Tibial nerve (tissue), 4 donors: ENCODE measurements at places on chromosomes 4 and X.

- DNase-seq = no peak
Observed at GRCh38 chrX:73577361-73577760, 14.4 kb downstream of the CHIC1 start.

- no peak for DNase-seq
Observed at GRCh38 chr4:188781655-188782054, 642.4 kb downstream of the TRIML1 start.

- no peak for DNase-seq
Observed at GRCh38 chr4:26242451-26242850, 78.4 kb upstream of the RBPJ start.

DNA sequence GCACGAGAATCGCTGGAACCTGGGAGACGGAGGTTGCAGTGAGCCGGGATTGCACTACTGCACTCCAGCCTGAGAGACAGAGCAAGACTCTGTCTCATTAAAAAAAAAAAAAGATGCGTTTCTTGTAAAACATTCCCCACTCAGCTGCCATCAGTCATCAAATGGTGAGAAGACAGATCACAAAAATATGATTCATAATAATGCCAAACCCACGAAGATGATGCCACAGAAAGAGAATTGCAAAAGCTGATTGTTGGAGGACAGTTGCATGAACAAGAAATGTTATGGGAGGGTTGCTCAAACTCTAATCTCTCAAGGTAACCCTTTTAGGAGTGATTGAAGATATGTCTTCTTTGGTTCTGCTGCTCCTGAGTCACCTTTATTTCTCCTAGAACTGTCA lies 21.4 kb upstream of the SMIM14 start:
- DNase-seq = no peak

GRCh38 chrX:107763647-107764046 lies 11.9 kb downstream of the TSC22D3 start:
- DNase-seq = no peak

DNA sequence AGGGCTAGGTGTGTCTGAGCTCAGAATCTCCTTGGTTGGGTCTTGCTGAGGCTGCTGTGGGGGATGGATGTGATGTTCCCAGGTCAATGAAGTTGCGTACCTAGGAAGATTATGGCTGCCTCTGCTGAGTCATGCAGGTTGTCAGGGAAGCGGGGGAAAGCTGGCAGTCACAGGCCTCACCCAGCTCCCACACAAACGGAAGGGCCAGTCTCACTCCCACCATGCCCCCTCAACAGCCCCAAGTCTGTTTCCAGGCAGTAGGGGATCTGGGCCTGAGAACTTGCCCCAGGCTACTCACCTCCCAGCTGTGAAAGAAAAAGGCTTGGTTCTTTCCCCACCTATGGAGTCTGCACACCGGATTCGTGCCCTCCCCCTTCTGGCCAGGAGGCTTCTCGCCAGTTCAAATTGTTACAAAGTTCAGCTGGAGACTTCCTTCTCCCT lies 72.9 kb downstream of the WDR44 start:
- no peak for DNase-seq

DNA sequence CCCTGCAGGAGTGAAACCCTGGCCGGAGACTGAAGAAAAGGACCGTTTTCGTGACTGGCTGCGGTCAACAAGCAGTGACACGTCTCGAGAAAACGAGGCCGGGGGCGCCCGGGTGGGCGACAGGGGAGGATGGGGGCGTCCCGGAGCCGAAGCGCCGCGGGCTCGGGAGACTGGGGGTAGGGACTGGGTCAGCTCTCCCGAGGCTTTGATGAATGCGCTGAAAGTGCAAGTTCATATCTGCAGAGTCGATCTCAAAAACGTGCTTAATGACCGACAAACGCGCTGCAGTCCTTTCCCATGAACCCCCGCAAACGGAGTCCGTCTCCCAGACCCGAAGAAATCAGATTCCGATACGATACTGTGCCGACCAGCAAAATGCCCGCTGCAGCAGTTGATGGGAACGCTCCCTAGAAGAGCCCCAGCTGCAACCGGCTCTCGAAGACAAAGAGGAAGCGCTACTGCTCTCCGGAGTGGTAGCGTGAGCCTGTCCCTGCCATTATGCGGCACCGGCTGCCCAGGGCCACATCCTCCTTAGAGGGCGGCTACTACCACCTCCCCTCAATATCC lies 806 bp upstream of the CD99L2 start:
- DNase-seq = peak; percentile 12

- no peak for DNase-seq
Observed at GRCh38 chr4:149836546-149836945, 20.9 kb upstream of the IQCM start.

DNA sequence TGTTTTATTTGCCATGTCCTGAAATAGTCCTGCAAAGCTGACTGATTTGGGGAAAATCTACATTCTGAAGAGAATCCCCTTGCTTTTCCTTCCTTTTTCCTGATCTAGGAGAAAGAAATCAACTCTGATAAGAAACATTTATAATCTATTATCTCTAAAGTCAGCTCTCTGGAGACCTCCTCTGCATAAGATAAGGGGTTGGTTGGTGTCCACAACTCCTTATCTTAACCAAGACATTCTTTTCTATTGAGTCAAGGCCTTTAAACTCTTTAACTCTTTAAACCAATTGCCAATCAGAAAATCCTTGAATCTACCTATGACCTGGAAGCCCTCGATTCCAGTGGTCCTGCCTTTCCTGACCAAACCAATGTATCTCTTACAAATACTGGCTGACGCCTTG lies 373.6 kb upstream of the RASGEF1B start:
- DNase-seq = no peak

DNA sequence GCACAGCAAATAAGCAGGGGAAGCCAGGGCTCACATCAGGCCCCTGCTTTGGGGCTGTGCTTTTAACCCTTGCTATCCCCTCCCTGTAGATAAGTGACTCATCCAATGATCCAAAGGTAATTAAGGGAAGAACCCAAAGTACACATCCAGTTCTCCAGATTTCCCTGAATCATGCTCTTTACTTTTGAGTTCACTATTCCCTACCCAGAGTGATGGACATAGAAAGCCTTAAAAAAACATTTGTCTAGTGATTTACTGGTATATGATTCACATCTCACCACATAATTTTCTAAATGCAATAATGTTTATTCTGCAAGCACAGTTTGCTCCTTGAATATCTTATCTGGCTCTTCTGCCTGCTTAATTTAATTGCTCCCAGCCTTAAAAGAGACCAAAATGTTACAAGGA lies 136.2 kb downstream of the PPP3CA start:
- DNase-seq = no peak

DNA sequence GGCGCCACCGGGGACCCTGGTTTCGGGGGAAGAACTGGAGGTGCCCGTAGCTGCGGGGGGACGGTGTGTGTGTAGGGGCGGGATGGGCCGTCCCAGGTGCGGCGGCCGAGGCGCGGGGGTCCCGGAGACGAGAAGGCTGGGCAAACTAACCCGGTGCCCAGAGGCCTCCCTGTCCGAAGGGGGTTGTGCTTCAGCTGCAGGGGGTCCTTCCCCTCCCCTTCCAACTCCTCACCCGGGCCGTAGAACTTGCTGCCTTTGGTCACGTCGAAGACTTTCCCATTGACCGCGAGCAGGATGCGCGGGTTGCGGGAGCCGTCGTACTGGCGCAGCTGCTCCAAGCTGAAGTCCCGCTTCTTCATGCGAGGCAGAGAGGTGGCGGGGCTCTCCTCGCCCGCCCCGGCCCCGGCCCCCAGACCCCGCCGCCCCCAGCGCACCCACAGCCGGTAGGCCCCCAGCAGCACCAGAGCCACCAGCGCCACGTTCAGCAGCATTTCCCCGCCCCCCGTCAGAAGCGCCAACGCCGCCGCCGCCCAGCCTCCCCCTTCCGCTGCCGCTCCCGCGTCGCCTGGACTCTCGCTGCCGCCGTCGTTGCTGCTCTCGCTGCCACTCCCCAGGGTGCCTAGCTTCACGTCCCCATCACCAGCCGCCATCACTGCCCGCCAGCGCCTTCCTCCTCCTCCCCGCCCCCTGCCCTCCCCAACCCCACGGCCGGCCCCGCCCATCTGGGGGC lies at the start of gene PGRMC2:
Gene PGRMC2, minus strand, starts transcription at position 673 of the 730 bp plus-strand sequence. Its CDS starts 23 bp downstream, at position 650.
- no peak for DNase-seq

GRCh38 chr4:125322366-125322730 lies 7.6 kb downstream of the FAT4 start:
- DNase-seq = peak; percentile 61

DNA sequence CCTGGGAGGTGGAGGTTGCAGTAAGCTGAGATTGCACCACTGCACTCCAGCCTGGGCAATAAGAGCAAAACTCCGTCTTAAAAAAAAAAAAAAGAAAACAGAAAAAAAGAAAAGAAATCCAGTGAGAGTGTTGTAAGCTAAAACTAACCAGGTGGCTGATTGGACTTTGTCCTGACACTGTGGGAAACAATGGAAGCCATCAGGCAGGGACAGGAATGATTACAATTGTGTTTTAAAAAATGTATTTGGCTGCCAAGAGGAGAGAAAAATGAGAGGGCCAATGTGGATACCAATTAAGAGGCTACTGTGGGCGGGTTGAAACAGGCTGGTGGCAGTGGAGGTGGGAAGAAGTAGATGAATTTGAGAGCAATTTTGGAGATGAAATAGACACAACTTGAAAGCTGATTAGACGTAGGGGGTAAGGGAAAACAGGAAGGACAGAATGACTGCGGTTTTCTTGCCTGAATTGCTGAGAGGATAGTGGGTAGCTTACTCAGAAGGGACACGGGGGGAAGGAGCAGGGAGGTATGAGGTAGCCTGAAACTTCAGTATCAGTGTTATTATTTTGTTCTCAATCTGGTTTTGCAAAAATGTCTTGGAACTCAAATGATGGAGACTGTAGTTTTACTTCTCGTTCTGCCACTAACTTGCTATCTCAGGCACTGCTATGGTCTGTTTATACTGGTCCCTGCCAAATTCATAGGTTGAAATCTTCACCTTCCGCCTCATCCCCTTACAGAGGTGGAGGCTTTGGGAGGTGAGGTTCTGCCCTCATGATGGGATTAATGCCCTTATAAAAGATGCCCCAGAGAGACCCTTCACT lies 45.6 kb upstream of the CHRNA9 start:
- no peak for DNase-seq

DNA sequence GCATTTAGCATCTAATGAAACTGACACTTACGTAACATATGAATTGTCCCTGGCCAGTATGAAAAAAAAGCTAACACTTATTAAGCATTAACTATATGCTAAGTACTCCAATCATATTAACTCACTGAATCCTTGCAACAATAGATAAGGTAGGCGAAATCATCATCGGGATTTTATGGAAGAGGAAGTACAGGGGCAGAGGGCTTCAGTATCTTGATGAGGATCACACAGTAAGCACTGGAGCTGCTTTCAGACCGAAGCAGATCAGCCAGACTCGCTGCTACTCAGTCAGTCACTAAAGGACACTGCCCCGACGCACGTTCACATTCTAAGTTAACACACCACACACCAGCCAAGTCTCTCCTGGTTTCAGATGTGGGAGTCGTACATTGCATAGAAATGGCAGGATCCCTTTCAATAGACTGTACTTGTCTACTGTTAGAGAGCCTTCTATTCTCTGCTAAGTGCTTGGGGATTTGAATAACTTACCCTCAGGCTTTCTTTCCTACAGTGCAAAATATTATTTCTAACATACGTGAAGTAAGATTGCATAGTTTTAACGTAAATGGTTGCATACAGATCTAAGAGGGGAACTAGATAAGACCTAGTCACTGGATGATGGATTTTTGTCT lies 540.2 kb upstream of the TENM3 start:
- DNase-seq = no peak

DNA sequence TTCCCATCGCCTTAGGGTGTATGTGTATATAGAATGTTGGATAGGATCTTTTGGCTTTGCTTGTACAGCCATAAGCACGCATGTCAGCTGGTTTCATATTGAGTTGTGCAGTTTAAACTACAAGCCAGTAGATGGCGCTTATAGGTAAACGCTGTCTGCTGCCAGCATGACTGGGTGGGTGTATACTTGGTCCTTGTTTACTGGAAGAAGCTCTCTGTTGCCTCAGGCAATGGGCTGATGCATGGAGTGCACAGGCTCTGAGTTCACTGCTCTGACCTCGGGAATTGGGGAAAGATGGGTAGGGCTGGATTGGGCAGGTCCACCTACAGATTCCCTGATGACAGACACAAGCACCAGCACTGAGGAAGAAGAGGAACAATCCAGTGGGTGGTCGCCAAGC lies 831.5 kb downstream of the STIM2 start:
- no peak for DNase-seq

DNA sequence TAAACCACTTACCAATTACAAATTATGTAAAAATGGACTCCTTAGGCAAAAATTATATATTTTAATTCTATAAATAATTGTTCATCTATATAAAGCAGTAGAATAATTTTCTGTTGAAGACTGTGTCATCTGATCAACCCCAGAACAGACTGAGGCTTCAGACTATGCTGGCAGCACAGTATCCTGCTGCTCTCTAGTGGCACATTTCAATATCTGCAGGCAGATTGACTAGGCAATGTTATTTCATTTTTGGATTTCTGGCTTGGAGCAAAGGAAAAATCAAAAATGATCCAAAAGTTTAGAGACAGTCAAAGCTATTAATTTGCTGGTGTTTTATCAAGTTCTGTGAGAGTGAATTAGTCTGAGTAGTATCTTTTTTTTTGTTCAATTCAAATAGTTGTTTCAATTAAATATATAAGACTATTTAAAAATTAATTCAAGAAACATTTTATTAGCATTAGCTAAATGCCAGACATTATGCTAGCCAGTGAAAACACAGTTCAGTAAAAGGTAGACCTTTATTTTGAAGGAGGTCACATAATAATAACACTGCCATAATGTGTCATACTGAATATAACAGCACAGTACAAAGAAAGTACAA lies 21.3 kb upstream of the SULT1E1 start:
- no peak for DNase-seq

- DNase-seq = no peak
Observed at GRCh38 chr4:182808673-182809416, 108.3 kb downstream of the DCTD start.

- no peak for DNase-seq
Observed at GRCh38 chrX:97374266-97374665, 490.6 kb downstream of the RPA4 start.

DNA sequence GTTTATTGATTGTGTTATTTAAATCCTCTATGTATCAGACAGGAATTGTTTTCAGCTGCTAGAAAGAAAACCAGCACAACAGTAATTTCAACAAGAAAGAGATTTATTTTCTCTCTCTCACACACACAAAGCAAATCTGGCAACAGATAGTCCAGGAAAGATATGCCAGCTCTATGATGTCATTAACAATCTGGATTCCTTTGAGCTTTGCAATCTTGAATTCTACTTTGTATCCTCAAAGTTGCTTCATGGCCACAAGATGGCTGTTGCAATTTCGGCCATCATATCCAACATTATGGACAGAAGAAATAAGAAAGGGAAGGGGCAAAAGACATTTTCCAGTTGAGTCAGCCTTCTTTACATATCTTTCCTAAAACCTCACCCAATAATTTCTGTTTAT lies 19.8 kb upstream of the FMR1 start:
- DNase-seq = no peak

GRCh38 chr4:16480011-16480410 lies 253.7 kb upstream of the TAPT1 start:
- no peak for DNase-seq

- DNase-seq = no peak
Observed at GRCh38 chrX:153533091-153533490, 15.6 kb downstream of the ATP2B3 start.
